ENCODE measurements at places on chromosomes 3 and 15.

DNA sequence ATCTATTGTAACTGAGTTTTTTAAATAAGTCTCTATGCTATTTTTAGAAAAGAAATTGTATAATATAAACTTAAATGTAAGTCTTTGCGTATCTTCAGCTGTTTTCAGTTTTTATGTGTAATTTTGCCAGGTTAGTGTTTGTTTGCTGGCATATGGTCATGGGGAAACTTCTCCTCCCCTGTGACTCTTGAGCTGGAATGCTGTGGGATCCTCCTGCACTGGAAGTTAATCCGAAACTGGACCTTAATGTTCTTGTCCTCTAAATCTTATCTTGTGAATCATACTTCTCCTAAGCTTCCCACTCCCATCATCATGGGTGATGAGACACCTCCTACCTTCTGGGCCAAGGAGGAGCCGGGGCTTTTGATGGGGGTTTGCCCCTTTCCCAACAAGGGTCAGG, 52.4 kb upstream of the CHST2 start:
- DNase-seq, result no peak

DNA sequence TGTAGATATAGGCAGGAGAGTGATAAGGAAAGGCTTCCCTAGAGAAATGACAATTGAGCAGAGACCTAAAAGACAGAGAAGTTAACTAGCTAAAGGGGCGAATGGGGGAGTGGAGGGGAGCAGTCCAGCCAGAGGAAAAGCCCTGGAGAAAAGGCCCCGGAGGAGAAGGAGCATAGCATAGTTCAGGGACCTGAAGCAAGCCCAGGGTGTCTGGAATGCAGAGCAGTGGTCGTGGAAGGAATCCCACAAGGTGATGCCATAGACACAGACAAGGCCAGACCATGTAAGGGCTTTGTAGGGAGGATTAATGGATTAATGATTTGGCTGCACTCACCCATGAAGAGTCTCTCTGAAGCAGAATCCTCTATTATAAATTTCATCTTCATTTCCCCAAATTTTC, 45.8 kb upstream of the LRRN1 start:
- DNase-seq, result no peak

DNA sequence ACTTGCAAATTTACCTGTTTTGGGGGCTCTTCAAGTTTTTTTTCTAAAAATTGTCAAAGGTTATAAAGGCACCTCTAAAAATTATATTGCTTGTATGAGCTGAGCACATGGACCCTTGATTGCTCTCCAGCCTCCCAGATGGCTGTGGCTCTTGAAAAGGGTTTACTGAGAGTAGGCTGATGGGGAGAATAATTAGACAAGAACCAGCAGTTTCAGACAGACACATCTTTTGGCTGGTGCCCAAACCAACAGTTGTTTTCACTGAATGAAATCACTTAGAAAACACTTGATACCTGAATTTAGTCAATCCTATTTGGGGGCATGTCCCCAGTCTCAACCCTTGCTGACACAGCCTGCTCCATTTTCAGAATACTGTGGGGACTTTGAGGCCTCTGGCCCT, 217.6 kb downstream of the KBTBD8 start:
- no peak for DNase-seq

DNA sequence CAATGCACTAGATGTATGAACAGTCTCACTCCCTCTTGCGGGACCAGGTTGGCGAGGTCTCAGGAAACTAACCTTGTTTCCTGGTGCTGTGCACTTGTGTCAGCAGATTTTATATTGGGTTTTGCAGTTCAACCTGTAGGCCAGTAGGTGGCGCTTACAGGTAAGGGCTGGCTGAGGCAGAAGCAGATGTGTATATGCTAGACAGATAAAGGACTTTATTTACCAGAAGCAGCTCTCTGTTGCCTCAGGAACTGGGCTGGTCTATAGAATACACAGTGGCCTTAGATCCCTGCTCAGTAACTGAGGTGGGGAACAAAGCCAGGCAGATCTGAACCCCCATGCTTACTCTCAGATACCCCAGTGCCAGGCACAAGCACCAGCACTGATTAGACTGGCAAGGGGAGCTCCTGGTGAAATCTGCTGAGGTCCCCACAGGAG, 296.8 kb downstream of the DOCK3 start:
- DNase-seq, result peak; percentile 50

DNA sequence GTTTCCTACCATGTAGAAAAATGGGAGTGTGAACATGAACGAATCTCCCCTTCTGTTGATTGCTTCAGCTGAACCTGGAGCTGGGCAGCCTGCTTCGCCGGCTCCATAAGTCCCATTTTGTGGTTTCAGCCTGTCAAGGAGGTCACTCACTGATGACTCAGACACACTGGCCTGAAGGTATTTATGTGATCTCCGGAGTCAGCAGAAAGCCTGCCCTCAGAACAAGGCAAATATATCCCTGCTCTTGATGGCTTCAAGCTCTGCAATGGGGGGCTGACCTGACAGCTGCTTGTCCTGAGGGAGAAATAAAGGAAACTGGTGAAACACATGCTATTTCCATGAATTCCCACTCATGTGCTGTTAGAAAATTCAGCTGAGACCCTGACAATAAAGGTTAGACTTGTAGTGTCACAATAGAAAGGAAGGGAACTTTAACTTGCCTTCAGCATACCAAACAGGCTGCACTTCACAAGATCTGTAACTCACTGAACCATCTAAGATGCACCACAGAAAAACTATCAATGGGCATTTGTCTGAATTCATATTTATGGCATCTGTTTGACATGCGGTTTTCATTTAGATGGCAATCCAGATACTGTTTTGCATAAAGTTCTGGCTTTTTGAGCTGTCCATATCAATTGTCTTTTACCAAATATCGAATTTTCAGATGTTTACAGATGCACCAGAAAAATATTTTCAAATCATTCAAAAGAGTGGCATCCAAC, 282.0 kb upstream of the VEPH1 start:
- peak; percentile 94 for DNase-seq

- DNase-seq, result no peak
These were observed 37.5 kb upstream of the CCR4 start for GRCh38 chr3:32913790-32914446.

- peak; percentile 64 for DNase-seq
These were observed 319.8 kb upstream of the UMPS start for GRCh38 chr3:124410471-124410870.

- DNase-seq, result no peak
These were observed 323.4 kb upstream of the PLSCR5 start for GRCh38 chr3:146928421-146929059.

DNA sequence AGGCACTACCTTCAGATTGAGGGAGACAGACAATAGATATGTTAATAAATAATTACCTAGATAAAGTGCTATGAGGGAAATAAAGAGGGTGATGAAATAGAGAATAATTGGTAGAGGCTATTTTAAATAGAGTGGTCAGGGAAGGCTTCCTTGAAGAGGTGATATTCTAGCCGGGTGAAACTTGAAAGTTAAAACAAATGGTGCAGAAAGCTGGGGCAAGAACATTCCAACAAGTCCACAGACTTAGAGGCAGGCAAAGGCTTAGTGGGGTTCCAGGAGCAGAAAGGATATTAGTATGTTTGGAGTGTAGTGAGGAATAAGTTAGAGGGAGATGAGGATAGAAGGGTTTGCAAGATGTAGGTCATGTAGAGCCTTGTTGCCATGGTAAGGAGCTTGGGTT, 10.1 kb downstream of the HACD3 start:
- no peak for DNase-seq

GRCh38 chr15:23548071-23548470, 17.4 kb upstream of the MKRN3 start:
- no peak for DNase-seq

DNA sequence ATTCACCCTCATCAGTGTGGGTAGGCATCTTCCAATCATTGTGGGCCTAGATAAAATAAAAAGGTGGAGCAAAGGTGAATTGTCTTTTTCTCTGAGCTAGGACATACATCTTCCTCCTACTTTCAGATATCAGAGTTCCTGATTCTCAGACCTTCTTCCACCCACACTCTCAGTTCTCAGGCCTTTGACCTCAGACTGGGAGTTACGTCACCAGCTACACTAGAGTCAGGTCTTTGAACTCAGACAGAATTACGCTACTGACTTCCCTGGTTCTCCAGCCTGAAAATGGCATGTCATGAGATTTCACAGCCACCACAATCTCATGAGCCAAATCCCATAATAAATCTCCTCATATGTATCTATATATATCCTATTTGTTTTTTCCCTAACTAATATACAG, 39.0 kb downstream of the STRIT1 start:
- DNase-seq, result no peak

DNA sequence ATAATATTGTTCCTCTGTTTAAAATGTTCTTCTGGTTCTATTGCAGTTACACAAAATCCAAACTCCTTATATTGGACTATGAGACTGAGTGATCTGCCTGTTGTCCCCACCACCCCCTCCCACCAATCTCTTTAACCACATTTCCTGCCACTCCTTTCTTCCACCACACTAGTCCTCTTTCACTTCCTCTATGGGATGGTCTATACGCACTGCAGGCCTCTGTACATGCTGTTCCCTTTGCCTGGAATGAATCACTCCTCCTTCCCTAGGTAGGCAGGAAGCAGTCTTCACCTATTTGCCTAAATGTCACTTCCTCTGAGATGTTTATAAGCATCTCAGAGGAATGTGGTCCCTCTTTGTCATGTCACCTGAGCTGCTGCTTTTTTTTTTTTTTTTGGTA, 4.0 kb downstream of the MAP2K1 start:
- peak; percentile 7 for DNase-seq

DNA sequence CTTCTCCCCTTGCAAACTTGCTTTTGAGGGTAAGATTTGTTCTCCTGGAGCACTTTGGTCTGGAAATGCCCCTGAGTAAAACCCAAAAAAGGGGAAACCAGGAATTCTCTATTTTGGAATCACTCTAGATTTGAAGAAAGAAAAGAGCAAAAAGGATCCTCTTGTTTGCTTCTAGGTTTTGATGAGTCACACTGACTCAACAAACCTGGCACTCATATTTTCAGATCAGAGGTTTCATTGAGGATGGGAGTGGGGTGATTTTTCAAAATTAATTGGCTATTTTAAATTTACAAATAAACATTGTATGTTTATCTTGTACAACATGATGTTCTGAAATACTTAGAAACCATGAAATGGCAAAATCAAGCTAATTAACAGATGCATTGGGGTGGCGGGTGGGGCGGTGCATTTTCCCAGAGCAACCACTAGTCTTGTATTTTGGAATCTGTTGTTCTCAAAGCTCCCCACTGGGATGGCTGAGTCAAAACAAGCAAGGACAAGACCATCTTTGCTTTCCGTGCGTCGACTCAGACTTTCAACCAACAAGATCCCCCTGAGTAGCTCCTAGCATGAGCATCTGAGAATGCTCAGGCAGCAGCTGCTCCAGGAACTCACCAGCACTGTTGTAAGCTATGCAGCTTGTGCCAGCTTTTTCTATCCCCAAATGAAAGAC, 451.4 kb downstream of the WDR72 start:
- peak; percentile 12 for DNase-seq

- DNase-seq, result no peak
These were observed 26.3 kb downstream of the DNASE1L3 start for GRCh38 chr3:58184309-58184981.

- DNase-seq, result no peak
These were observed 61.4 kb downstream of the MFSD1 start for GRCh38 chr3:158863247-158863646.

GRCh38 chr3:89052386-89052785, 55.0 kb upstream of the EPHA3 start:
- DNase-seq, result no peak

- DNase-seq, result no peak
These were observed 18.7 kb downstream of the BCL6 start for GRCh38 chr3:187726564-187726963.

DNA sequence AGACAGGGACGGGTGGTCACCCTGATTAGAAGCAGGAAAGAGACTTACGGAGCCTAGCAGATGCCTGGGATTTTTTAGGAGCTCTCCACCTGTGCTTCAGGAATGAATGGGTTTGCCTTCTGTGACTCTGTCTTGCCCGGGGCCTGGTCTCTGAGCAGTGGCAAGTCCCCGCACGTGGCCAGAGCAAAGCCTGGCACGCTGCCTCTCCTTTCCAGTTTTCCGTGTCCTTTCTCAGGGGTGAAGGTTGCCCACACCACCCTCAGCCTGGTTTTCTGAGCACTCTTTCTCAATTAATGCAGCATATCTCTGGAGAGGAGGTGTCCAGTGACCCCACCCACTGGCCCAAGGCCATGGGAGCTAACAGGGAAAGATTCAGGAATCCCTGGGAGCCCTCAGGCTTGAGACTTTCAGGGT, 14.5 kb upstream of the CHST14 start:
- DNase-seq, result no peak

DNA sequence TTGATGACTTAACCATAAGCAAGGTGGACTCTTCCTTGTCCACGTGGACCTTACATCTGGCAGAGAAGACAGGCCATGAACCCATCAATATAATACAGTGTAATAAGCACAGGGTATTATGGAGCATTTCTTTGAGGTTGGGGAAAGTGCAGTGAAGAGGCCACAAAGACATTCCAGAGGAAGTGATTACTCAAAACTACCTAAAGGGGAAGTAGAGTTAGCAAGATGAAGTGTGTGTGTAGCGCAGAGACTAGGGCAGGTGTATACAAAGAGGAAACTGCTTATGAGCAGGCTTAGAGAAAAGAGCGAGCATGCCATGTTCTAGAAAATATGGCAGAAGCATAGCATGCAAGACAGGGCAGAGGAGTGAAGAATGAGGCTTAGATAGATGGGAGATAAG, 17.9 kb downstream of the CP start:
- no peak for DNase-seq

All from A172 (cell line).